ENCODE measurements at places on chromosomes 3 and 15.

DNA sequence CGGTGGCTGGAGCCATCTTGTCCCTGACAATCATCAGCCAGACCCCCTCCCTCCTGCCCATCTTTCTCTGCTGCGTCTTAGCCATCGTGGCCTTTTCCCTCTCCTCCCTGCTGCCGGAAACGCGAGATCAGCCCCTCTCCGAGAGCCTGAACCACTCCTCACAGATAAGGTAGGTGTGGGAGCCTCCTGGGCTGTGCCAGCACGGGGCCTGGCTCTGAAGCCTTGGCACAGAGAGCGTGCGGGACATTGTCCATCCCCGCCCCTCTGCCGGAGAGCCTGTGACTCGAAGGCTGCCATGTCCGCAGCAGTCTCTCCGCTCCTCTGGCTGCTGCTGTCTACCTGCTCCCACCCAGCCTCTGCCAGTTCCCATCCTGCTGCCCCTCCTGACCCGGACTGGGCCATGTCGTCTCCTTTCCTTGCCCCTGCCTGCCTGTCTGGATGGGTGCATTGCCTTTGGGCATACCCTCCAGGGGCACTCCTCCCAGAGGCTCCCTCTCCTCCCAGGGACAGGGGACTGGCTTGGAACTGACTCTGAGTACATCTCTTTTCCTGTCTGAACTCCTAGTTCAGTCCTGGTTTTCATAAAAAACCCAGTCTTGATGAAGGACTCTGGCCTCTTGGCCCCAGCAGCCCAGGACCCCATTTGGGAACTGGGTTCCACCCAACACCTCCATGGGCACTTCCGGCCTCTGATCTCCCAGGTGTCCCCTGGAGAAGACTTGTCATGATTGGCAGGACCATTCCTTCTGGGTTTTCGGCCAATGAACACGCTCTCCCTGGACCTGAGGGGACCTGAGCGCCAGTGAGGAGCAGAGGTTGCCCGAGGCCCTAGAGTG, 30.0 kb upstream of the XYLB start:
- DNase-seq: no peak

GRCh38 chr15:74633781-74634180, 18.1 kb downstream of the CLK3 start:
- DNase-seq: no peak

DNA sequence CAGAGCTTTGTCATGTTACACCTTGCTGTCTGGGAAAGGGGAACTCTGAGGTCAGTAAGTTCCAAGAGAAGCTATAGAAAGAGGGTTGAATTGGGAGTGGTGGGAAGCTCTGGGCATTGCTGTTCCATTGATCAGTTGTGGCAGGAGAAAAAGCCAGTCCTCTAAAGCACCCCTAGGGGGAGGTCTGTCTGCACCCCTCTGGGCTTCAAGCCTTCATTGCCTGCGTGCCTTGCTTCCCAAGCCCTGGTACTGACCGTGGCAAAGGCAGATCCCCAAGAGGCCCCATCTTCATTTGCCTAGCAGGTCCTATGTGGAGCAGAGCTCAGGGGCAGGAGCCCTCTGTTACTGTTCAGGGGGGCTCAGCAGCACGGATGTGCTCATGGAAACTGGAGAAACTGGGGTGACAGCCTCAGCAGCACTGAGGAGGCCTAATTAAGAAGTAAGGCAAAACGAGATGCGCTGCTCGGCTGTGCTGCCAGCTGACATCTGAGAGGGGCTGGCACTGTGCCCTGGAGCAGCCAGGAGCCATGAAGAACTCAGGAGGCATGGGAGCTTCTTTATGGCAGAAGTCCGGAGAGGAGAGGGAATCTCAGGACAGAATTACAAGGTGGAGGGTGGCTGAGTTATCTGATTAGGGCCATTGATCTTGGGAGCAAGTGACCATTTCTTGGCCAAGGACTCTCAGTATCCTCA, 270.9 kb downstream of the RPLP1 start:
- DNase-seq: no peak

- DNase-seq: no peak
These were observed 229.7 kb upstream of the BHLHE40 start for GRCh38 chr3:4749567-4750002.

GRCh38 chr3:194028434-194029004, 107.4 kb upstream of the HES1 start:
- no peak for DNase-seq

GRCh38 chr3:64152676-64153466, 72.4 kb downstream of the PRICKLE2 start:
- DNase-seq: no peak

GRCh38 chr3:74469151-74469550, 145.3 kb downstream of the CNTN3 start:
- DNase-seq: no peak

- DNase-seq: no peak
These were observed 1.9 kb downstream of the VILL start for GRCh38 chr3:37992271-37993066.

All from stimulated activated CD4-positive, alpha-beta T cell treated with anti-CD3 and anti-CD28 coated beads, Interleukin-12 subunit alpha, Interleukin-12 subunit beta, amount 100 ng/mL, for 24 hours (primary cell).